ENCODE measurements at places on chromosomes 12 and 14.

- peak; percentile 39 for DNase-seq
Measured at GRCh38 chr12:124771462-124772288, 92.0 kb downstream of the SCARB1 start.

DNA sequence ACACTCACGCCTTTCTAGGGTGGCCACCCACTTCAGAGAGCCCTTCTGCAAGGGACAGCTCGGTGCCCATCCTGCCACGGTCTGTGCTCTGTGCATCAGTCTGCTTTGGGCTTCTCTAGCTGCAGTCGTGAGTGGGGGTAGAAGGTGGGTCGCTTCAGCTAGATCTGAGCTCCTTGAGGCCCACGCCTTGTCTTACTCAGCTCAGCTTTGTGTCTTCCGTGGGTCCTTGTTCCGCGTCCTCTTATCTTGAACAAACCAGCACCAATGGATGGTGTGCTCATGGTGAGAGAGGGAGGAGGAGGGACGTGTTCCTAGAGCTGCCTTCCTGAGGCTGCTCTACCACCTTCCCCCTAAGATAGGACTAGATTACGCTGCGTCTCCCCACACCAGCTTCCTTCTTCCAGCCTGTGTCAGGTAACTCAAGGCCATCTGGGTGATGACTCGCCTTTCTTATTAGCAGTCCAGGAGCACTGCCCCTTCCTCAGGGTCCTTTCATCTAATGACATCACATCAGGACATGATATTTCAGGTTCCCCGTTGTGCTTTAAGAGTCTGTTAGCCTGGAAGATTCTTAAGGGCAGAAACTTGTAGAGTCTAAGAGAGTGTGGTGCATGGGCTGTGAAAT, 118.8 kb downstream of the TSPAN9 start:
- no peak for DNase-seq

DNA sequence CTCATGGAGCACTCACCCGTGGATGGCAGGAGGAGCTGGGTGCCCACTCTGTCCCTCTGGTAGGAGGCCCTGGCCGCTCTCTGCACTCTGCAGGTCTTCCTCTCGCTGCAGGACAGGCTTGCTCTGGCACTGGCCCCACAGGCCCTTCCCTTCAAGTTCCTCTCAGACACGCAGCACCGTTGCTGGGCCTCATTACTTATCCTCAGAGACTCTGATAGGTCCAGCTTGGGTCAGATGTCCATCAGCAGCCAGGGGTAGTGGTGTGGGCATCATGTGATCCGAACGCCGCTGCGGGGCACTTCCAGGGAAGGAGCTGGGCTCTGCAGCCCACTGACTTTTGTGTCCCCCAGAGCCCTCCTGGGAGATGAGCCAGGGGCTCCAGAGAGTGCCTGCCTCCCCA, 11.8 kb downstream of the OTUB2 start:
- no peak for DNase-seq

- peak; percentile 79 for DNase-seq
Measured at GRCh38 chr12:111404362-111405148, 1.2 kb upstream of the SH2B3 start.

- DNase-seq: no peak
Measured at GRCh38 chr14:43651896-43652295, 855.2 kb downstream of the FSCB start.

GRCh38 chr12:114812858-114813761, 129.1 kb upstream of the TBX3 start:
- DNase-seq: no peak

DNA sequence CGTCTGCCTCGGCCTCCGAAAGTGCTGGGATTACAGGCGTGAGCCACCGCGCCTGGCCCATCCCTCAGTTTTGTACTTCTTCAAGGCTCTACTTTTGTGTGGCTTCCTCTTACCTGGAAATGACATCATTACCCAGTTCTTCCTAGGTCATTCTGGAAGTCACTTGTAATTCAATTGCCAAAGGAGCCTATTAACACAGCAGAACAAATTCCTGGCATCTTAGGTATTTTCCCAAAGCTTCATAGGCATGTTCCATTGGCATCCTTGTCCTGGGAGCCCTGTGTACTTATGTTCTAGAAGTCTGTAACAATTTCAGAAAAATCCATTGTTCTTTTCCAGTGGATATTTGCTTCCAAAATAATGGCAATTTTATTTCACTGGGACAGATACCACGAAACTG, 60.6 kb downstream of the DAAM1 start:
- DNase-seq: no peak

GRCh38 chr14:96083667-96084320, 44.6 kb downstream of the C14orf132 start:
- no peak for DNase-seq

- DNase-seq: no peak
Measured at GRCh38 chr12:131693149-131693548, 17.7 kb upstream of the SFSWAP start.

- DNase-seq: no peak
Measured at GRCh38 chr12:31558521-31558920, 32.4 kb downstream of the DENND5B start.

DNA sequence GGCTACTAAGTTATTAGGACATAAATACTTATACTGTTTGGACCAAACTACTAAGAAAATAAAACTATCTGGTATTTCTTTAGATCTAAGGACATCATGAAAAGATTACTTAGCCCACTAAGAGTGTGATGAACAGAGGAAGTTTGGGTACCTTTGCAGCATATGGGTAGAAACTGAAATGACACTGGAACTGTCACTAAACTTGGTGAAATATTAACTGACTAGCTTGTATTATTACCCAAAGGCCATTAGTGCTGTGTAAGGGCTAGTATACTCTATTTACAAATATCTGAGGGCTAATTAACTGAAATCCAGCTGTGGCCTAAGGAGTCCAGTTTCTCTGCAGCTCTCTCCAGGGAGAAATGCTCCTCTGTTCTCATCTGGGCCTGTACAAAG, 45.5 kb downstream of the PAWR start:
- no peak for DNase-seq

GRCh38 chr14:91754185-91754584, 22.3 kb upstream of the CATSPERB start:
- DNase-seq: no peak

- DNase-seq: no peak
Measured at GRCh38 chr14:61434311-61434710, 112.9 kb downstream of the PRKCH start.

- no peak for DNase-seq
Measured at GRCh38 chr12:93954166-93955112, 193.9 kb upstream of the PLXNC1 start.

GRCh38 chr12:91098941-91099340, 12.4 kb downstream of the LUM start:
- peak; percentile 72 for DNase-seq

GRCh38 chr12:128737292-128737966, 86.3 kb downstream of the SLC15A4 start:
- peak; percentile 3 for DNase-seq

- no peak for DNase-seq
Measured at GRCh38 chr12:68804657-68805591, 3.1 kb upstream of the MDM2 start.

DNA sequence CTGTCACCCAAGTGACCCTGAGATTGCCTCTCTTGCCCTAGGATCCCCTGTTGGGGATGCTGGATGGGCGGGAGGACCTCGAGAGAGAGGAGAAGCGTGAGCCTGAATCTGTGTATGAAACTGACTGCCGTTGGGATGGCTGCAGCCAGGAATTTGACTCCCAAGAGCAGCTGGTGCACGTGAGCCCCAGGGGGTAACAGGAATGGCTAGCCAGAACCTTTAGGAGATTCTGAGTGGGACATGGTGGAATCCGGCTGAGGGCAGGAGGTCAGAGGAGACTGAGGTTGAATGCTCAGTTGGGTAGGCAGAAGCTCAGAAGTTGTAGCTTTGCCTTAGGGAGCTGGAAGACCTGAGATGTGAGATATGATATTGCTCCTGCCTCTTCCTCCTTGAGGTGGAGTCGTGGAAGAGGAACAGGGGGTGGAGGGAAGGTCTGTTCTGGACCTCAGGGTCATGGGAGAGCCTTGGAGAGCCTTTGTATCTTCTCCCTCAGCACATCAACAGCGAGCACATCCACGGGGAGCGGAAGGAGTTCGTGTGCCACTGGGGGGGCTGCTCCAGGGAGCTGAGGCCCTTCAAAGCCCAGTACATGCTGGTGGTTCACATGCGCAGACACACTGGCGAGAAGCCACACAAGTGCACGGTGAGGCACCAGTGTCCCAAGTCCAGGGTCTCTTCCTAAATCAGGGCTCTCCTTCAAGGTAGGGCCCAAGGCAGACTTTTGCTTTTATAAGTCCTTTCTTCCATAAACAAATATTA, 6.3 kb downstream of the GLI1 start:
- no peak for DNase-seq

- DNase-seq: no peak
Measured at GRCh38 chr12:76303365-76303764, 44.9 kb downstream of the BBS10 start.

DNA sequence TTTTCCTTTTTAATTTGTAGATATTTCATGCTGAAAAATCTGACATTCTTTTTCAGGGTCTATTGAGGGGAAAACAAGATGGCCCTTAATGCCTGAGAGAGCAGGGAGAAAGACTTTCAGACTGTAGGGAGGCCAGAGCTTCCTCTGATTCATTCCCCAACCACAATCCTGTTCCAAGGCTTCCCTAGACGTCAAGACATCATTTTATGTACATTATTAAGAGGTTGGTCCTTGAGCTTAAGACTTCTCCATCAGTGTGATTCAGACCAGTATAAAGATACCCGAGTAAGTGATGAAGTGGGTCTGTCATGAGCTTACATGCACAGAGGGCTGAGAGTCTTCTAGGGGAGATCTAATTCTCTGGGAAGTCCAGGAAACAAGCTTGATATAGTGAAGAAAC, 57.3 kb downstream of the AVPR1A start:
- DNase-seq: peak; percentile 24

GRCh38 chr14:90599339-90599738, 202.5 kb downstream of the CALM1 start:
- DNase-seq: no peak

DNA sequence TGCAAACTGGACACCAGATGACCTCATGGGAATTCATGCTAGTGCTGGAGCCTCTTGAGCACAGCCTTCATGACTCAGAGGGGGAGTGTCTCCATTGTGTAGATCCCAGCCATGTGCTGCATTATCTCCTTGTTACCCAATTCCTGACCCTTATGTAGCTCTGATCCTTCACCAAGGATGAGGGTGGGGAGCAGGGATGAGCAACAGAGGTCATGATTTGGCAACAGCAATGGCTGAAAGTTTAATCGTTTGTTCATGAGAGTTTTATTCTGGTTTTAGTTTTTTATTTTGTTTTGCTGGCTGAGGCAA, 9.5 kb upstream of the BDKRB1 start:
- peak; percentile 82 for DNase-seq

DNA sequence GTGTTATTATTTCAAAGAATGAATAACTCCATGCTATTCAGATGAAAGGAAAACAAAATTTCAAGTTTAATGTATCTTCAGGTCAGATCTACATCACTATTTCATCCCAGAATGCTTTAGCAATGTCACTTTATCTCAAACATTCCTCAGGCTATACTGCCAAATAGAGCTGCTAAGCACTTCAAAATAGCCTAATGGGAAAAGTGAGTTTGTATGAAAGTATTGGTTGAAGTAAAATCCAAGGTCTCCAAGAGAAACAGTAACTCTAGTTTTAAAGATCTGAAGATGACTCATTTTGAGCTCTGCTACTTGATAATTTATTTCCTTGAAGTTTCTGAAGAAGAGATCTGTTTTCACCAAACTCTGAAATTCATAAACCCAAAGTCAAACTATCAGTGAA, 466.2 kb upstream of the FOXG1 start:
- DNase-seq: no peak

DNA sequence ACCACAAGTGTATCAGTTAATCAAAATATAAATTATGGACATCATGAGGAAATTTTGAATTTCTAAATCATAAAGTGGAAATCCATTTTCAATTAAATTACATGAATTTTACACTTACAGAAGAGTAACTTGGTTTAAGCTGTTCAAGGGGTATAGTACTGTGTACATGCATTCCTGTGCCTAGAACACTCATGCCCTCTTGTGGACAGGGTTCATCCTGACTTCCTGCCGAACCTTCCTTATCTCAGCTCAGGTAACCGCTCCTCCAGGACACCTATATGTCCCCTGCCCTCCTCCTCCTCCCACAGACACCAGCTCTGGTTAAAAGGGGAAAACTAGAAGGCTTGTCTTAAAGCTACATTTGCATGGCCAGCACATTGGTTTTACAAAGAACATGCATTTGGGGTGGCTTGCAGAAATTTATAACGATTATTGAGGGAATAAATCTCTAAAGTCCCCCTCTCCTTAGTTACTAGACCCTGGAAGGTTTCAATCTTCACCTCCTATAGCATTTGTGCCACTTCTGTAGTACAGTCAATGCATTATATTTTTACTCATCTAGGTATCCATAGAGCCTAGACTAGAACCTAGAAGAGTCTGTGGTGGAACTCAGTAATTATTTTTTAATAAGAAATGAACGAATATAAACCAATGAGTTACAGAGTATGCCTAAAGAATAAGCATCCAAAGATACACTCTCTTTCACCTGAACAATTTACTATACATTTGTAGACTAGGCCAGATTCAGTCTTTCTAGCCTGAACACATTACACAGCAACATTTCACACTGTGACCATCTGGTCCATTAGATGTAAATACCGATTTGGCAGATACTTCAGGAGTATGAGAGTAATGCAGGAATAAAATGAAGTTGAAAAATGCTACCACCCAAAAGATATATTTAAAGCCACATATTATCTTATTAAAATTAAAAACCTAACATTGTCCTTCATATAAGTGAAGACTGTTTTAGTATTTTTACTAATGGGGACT, 345.6 kb downstream of the PAWR start:
- DNase-seq: peak; percentile 44

- no peak for DNase-seq
Measured at GRCh38 chr12:80847575-80847974, 90.2 kb downstream of the LIN7A start.

GRCh38 chr12:77152623-77153193, 87.3 kb upstream of the E2F7 start:
- peak; percentile 17 for DNase-seq

GRCh38 chr12:71840231-71840847, 780 bp downstream of the TBC1D15 start:
- DNase-seq: no peak

DNA sequence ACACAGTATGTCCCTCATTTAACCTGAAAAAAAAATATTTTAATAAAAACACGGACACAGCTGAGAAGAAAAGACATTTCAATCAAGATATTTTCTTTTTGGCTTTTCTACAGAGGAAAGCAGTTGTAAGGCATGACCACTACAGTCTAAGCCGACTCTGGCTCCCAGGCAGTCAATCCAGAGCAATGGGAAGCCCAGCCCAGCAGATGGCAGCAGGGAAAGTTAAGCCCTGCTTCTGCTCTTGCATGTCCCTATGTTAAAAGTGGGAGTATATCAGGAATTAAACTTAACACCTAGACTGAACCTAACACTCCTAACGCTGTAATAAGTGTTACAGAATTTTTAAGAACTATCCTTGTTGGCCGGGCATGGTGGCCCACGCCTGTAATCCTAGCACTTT, 19.5 kb upstream of the HAL start:
- DNase-seq: no peak

GRCh38 chr12:107349008-107349747, 255.8 kb upstream of the CRY1 start:
- peak; percentile 96 for DNase-seq

Data from RCC 7860 (cell line).